Dermis microvascular lymphatic vessel endothelial cell (primary cell): ENCODE measurements at places on chromosomes 1 and 21.

GRCh38 chr1:180633057-180634056 lies 1.5 kb downstream of the XPR1 start:
- peak; percentile 7 for DNase-seq

GRCh38 chr1:173301507-173301906 lies 94.4 kb upstream of the TNFSF4 start:
- no peak for DNase-seq

DNA sequence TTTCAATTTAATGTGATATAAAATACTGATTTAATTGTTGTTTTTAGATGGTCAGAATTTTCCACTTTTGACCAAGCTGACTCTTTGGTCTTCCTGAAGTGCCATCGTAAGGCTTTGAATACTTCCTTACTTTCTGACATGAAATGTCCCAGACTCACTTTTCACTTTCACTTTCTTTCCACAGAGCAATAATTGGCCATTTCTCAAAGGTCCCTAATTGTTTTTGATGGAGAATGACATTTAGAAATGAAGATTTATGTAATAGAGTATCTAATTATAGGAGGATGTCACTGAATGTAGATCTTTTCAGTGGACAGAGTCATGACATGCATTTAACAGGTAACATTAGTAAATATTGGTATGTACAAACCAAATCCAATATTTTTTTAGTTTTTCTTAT lies 1141.6 kb downstream of the KCNT2 start:
- no peak for DNase-seq

GRCh38 chr1:209010475-209011230 lies 572.9 kb upstream of the CAMK1G start:
- DNase-seq, result no peak

DNA sequence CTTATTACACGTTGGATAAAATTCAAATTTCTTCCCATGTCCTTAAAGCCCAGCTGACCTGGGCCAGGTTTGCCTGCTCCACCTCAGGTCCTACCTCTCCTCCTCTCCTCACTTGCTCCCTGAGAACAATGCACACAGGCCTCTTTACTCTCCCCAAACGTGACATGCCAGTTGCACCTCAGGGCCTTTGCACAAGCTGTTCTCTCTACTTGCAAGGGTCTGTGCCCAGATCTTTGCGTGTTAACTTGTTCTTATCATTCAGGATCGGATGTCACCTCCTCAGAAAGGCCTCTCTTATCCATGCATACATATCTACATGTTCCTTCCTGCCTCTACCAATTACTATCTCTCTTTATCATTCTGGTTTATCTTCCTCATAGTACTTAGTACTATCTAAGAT lies 14.7 kb upstream of the LEFTY1 start:
- no peak for DNase-seq

GRCh38 chr1:68346188-68346808 lies 103.5 kb downstream of the RPE65 start:
- DNase-seq, result peak; percentile 53

DNA sequence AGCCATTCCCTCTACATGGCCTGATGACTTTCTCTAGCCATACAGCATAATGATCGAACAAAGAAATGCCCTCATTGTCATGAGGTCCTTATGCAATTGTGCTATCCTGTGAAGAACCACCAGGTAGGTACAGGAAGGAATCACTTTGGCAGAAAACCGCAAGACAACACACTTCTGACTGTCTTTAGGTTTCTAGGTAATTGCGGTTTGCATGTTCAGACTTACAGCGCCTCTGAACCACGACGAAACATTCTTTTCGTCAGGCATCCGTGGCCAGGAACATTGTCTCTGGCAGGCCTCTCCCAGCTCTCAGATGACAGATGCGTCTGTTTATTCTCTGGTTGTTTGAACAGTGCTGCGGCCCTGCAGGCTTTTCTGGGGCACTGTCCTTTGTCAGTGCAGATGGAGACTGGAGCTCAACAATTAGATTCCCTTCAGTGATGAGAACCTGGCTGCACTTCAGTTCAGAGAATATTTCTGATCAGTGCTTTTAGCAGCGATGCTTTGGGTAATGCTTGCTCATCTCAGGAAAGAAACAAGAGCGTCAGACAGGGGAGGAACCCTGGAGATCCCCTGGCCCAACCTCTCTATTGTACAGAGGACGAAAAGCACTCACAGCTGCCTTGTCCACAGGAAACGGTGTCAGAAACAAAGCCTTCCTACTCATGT lies 63.4 kb downstream of the B3GALT5 start:
- peak; percentile 5 for DNase-seq

- no peak for DNase-seq
Measured at GRCh38 chr1:175763797-175764196, 20.4 kb upstream of the TNR start.

DNA sequence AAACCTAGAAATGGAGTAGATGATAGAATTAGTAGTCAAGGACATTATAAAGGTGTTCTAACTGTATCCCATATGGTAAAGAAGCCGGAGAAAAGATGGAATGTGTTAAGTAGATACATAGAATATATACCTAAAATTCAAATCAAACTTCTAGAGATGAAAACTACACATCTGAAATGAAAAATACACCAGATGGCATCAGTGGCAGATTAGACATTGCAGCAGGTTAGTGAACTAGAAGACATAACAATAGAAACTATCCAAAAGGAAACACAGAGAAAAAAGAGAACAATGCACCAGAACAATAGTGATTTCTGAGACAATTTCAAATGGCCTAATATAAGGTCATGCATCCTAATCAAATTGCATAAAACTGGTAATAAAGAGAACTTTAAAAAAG lies 26.9 kb downstream of the ZBTB21 start:
- no peak for DNase-seq

DNA sequence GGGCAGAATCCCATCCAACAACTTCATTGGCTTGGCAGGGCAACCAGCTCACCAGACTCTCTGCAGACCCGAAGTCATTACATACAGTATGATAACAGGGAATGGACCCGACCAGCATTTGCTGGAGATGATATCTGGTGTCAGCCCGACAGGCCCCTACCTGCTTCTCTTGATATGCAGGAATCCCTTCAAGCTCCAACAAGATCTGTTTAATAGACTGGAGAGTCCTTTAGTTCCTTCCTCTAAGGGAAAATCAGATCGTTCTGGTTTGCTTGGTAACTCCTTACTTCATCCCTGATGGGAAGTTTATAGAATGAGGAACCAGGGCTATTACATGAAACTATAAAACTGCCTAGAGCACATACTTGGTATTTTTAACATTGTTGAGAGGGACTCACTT lies 61.2 kb downstream of the EDARADD start:
- no peak for DNase-seq

DNA sequence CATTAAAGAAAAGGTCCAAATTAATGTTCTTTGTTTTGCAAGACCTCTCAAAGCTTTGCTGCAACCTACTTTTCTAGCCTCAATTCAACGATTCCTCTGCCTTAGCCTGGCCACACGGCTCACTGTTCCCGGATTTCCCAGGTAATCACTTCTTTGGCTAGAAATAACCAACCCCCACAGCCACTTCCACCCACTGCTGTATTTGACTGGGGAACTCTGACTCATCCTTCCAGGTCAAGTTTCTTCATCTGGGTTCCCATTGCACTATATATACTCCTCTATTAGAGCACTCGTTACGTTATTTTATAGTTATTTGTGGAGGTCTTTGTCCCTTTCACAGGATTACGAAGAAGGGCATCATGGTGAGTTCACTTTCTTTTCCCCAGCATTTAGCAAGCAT lies 185.9 kb downstream of the CACNA1E start:
- peak; percentile 76 for DNase-seq

DNA sequence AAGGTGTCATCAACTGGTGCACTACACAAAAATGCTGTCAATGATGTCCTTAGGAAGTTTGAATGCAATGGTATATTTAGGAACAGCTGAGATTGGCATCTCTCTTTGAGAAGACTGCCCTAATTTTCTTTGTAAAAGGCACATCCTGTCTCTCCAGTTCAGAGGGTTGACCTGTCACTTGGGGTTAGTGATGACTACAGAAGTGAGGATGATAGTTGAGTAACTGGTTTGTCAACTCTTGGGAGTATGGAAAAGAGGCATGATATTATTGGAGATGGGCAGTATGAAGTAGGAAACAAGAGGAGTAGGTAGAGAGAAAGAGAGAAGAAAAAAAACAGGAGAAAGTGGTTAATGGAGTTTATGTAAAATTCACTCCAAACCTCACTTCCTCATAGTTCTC lies 40.4 kb upstream of the PIGC start:
- DNase-seq, result no peak

DNA sequence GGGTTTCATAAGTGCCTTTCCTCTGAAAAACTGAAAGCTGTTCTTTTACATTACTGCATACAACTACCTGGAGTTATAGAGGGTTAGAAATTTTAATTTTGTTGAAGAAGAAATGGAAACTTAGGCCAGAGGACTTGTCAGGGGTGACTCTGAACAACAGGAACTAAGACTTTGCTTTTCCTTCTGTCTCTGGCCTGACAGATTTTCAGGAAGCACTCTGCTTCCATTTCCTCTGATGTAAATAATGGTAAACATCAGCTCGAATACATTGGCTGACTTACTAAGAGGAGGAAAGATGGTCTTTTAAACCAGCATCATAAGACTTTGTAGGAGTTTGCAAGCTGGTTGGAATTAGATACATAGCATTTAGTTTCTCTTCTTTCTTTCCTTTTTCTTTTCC lies 27.1 kb upstream of the PLEKHM2 start:
- DNase-seq, result peak; percentile 58

GRCh38 chr1:201730611-201731010 lies 98.3 kb upstream of the IPO9 start:
- no peak for DNase-seq

- DNase-seq, result no peak
Measured at GRCh38 chr1:26300578-26301275, 5.7 kb downstream of the UBXN11 start.

GRCh38 chr1:85240174-85240601 lies 19.3 kb downstream of the C1orf52 start:
- no peak for DNase-seq

DNA sequence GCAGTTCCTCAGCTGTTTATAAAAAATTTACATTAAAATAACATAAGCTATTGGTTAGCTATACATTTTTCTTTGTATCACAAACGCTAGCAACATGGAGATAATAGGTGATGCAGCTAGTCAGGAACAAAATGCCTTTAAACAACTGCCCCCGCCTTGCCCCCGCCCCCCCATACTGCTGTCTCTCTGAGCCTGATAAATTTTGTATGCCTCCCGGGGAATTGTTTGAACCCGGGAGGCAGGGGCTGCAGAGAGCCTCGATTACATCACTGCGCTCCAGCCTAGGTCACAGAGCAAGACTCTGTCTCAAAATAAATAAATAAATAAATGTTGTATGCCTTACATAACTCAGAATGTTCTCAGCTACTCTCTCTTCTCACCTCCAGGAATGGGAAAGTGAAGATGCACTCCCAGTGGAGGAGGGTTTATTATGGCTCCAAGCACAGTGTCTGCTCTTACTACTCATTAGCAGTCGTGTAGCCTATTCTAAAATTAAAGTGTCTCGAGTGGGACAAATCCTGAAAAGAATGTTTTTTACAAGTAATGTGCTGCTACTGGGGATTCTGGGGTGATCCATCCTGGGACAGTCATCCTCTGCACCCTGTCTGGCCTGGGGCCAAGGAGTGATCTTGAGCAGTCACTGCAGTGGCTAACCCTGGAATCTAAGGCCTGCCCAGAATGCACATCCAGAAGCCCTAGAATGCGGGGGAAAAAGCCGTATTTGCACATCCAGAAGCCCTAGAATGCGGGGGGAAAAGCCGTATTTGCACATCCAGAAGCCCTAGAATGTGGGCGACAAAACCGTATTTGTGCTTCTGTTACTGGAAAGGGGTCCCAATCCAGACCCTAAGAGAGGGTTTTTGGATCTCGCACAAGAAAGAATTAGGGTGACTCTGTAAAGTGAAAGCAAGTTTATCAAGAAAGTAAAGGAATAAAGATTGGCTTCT lies 39.4 kb upstream of the ZNF496 start:
- no peak for DNase-seq

DNA sequence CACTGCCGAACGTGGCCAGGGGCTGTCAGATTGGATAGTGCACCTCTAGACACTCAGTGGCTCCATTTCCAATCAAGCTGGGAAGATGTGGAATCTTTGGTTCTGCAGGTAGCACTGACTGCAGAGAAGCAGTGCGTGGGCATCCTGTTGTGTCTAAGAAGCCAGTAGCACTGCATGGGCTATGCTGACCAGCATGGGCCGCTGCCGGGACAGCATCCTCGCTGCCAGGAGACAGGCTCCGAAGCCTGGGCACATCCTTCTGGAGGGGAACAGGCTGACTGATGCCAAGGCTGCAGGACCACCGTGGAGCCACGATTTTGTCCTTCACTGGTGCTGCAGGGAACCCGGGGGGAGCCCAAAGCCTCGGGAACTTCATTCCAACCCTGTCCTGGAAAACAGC lies 649.4 kb downstream of the NPHP4 start:
- DNase-seq, result no peak

GRCh38 chr1:205933671-205934618 lies 9.3 kb downstream of the SLC26A9 start:
- DNase-seq, result peak; percentile 79

- DNase-seq, result no peak
Measured at GRCh38 chr1:65650682-65651081, 142.0 kb upstream of the PDE4B start.

GRCh38 chr1:31183927-31184554 lies 55.6 kb downstream of the NKAIN1 start:
- DNase-seq, result peak; percentile 39

- no peak for DNase-seq
Measured at GRCh38 chr1:204434116-204434755, 22.6 kb upstream of the PPP1R15B start.

GRCh38 chr1:77672374-77672773 lies 10.1 kb downstream of the ZZZ3 start:
- no peak for DNase-seq

GRCh38 chr21:26946744-26947446 lies 20.0 kb downstream of the ADAMTS5 start:
- DNase-seq, result no peak

GRCh38 chr1:208437401-208437800 lies 193.2 kb upstream of the PLXNA2 start:
- peak; percentile 36 for DNase-seq

DNA sequence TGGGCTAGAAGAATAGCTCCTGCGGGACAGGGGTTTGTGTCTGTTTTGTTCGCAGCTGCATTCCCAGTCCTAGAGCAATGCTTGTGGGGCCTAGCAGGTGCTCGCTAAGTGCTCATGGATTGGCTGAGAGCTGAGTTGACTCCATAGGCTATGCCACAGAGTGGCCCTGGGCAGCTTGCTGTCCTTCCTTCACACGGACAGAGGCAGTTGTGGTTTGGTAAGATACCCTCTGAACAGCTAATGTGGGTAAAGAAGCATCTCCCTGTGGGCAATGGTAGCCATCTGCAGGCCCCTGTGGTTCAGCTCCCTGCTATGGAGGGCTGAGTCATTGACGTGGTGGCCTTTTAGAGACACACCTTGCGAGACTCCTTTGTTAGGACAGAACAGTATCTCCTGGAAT lies 23.5 kb upstream of the LBR start:
- no peak for DNase-seq
